ENCODE measurements at places on chromosomes 3 and 15.

DNA sequence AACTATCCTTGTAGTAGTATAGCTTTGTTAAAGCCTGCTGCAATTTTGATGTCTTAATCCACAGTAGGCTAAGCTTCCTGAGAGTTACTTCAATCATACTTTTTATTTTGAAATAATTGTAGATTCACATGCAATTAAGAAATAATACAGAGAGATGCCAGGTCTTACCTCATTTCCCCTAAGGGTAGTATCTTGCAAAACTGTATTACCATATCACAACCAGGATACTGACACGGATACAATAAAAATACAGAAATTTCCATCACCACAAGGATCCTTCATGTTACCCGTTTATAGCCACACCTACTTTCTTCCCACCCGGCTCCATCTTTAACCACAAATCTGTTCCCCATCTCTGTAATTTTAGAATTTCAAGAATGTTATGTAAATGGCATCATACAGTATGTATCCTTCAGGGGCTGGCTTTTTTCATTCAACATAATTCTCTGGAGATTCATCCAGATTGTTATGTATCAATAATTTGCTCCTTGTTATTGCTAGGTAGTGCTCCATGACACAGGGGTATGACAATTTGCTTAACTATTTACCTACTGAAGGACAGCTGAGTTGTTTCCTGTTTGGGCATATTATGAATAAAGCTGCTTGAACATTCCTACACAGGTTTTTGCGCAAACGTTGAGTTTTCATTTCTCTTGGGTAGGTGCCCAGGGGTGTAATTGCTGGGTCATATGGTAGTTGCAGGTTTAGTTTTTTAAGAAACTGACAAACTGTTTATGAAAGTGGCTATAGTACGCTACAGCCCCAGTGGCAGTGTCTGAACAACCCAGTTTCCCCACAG lies 21.6 kb downstream of the BDH1 start:
- no peak for DNase-seq

- no peak for DNase-seq
Measured at GRCh38 chr3:62558549-62559112, 185.3 kb upstream of the FEZF2 start.

DNA sequence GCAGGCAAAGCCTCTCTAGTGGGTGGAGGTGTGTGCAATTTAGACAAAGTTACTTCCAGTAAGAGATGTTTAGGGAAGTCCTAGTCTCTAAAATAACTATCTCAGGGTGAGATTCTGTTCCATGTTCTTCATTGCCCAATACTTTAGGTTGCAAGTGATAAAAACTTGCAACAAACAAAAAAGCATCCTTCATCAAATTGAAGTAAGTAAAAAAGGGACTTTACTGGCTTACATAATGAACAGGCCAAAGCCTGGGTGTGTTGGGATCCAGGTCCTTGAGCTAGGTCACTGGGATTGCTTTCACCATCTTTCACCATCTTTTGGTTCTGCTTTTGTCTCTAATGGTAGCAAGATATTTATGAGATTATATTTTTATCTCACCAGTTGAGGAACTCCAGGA lies 38.3 kb downstream of the CX3CR1 start:
- DNase-seq, result no peak

GRCh38 chr3:48240000-48240963 lies 622 bp upstream of the ZNF589 start:
- DNase-seq, result no peak
